Right ventricle myocardium inferior (tissue), 1 donor: ENCODE measurements at places on chromosomes 6 and 20.

DNA sequence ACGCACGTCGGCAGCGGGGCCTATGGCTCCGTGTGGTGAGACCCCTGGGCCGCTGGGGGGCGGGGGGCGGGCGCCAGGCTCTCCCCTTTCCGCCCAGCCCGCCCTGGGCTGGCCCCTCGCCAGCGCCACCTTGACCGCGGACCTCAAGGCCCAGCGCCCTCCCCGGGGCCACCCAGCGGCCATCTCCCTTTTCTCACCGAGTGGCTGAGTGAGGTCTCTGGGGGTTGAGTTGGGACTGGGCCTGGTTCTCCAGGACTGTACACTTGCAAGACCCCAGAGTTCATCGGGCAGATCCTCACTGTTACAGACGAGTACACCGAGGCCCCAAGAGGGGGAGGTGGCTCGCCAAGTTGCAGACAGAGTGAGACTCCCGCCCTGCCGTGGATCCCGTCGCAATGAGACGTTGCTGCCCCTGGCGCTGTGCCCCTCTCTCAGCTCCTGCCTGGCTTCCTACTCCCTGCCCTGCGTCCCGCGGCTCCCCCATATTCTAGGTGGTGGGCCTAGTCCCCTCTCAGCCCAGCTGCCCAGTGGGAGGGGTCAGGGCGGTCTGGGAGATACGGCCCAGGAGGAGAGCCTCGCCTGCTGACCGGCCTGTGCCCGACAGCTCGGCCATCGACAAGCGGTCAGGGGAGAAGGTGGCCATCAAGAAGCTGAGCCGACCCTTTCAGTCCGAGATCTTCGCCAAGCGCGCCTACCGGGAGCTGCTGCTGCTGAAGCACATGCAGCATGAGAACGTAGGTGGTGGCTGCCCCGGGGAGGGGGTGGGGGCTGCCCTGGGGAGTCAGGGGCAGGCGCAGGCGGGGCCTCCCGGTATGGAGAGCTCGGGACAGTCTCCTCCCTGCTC is 576 bp downstream of the MAPK13 start:
- DNase-seq, result no peak

- DNase-seq, result no peak
Measured at GRCh38 chr6:9745966-9746365, 668.9 kb downstream of the TFAP2A start.

GRCh38 chr6:106064756-106065155 is 21.4 kb upstream of the PRDM1 start:
- no peak for DNase-seq

DNA sequence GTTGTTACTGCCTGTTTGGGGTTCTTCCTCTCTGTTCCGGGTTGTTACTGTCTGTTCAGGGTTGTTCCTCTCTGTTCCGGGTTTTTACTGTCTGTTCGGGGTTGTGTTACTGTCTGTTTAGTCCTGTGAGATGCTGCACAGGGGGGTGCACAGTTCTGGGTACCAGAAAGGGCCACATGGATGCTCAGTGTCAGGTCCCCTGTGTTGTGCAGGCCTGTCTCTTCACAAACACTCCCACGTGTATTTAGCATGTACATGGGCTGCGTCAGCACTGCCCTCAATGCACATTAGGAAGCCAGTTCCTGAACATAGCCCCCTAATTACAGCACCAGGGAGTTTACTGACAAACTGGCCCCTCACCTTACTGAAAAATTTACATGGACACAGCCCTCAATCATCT is 118.5 kb downstream of the DLL1 start:
- DNase-seq, result no peak

DNA sequence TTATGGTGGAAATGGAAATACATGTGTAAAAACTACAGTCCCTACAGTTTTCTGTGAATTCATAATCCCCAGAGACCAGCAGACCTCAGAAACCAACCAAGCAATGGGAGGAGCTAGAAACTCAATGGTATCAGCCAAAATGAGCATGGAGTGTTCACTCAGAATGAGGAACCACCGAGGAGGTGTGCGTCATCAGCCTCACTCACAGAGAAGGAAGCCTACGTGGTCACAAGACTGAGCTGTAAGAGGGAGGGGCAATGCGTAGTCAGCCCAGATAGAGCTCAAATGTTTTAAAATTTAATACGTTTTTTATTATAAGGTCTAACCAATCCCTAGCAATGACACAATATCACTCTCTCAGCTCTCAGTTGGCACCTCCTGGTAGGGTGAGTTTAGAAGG is 17.4 kb downstream of the MYLK4 start:
- DNase-seq, result peak; percentile 89

GRCh38 chr6:11428895-11429294 is 108.7 kb upstream of the TMEM170B start:
- no peak for DNase-seq

DNA sequence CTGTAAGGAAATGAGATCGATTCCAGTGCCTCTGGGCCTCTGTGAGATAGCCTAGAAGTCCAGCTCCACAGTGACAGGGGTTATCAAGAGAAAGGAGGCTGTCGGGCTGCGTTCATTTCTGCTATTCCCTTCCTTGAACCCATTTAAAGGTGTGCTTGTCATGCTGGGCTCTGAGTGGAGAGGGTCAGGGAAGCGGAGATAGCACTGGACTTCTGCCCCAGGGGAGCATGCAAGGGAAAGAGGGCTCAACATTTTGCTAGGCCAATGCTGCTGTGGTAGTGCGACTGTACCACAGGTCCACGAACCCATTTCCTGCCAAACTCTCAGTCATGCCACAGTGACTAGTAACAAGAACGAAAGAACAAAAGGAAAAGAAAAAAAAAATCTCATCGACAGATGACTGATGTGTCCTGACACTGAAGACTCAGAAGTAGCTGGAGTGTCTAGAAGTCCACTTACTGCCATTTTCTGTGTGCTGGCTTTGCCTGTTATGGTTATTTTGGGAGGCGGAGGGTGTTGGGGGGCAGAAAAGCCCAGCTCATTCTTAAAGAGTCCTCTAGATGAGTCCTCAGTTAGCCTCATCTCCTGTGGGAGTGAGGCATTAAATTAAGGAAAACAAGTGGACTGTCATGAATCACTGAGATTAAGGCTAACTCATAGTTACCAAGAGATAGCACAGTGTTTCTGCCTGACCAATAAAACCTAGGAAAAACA is 8.1 kb downstream of the NEDD9 start:
- DNase-seq, result no peak

DNA sequence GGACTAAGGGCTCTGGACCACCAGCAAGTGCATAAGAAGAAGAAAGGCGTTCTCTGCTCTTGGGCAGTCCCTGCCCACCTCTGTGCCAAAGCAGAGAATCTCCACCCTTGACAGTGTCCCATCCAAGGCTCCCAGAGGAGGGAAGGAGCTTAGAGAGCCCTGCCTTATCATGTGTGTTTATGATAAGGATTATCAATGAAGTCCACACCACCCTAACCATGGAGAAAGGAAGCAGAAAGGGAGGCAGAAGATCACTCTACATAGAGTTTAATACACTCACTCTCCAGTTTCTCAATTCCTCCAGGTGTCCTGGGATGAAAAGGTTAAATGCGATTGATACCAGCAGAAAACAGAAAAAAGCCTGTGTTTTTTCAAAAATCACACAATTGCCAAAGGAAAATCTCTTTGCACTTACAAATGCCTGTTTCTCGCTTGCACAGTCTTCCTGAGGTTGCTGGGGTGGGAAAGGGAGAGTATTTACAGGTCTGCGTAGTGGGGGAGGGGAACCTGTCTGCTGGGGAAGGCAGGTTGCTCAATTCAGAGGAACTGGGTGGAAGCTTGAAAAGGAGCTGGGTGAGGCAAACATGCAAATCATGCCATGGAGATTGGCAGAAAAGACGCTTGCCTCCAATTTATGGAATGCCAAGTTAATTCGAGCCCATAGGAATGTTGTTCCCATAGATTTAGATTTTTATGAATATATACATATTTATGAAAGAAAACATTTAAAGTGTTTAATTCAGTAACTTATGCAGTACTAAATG is 104.0 kb downstream of the EYA2 start:
- DNase-seq, result no peak

- DNase-seq, result no peak
Measured at GRCh38 chr20:42734660-42735368, 454.9 kb downstream of the PTPRT start.

- DNase-seq, result no peak
Measured at GRCh38 chr6:90233994-90234393, 62.6 kb downstream of the BACH2 start.

GRCh38 chr6:36117658-36118549 is 12.4 kb upstream of the MAPK13 start:
- no peak for DNase-seq

DNA sequence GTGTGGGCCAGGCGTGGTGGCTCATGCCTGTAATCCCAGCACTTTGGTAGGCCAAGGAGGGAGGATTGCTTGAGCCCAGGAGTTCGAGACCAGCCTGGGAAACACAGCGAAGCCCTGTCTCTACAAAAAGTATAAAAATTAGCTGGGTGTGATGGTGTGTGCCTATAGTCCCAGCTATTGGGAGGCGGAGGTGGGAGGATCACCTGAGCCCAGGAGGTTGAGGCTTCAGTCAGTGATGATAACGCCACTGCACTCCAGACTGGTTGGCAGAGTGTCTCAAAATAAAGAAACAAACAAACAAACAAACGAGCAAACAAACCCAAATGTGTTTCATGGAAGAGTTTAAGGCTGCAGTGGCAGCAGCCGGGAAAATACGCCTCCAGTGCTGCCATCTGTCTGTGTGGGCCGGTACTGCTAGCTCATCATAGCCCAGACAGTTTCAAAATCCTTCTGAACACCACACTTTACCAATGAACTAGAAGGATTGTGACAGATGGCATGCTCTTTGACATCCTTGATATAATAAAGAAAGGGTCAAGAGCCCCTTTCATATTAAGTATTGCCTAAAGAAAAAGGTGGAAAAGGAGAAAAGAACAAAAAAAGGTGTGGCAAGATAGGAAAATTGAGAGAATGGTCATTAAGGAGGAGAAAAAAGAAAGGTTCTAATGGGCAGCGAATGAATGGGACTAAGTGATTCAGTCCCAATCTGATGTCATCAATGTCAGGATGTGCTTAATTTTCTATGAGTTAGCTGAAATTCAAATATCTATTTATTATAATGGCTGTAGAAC is 298.6 kb downstream of the SYNE1 start:
- peak; percentile 68 for DNase-seq

DNA sequence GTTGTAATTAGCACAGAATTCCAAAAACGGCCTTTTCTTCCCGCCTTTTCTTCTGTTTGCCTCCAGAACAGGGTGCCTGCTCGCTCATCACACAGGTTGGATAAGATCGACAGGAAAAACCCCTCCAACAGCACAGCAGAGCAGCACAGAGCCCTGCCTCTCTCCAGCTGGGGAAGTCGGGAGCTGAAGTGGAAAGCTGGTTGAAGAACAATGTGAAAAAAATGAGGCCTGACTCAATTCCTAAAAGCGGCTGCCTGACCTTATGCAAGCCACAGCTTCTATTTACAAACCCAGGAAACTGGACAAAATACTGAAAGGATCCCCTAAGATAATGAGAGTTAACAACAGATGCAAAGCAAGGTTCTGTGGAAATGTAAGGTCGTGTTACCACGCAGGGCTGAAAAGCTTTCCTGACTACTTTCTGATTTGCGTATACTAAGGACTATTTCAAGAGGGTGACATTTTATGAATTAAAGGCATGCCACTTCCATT is 116.9 kb downstream of the TTLL2 start:
- DNase-seq, result no peak

GRCh38 chr20:56808117-56808725 is 179.1 kb downstream of the TFAP2C start:
- no peak for DNase-seq

DNA sequence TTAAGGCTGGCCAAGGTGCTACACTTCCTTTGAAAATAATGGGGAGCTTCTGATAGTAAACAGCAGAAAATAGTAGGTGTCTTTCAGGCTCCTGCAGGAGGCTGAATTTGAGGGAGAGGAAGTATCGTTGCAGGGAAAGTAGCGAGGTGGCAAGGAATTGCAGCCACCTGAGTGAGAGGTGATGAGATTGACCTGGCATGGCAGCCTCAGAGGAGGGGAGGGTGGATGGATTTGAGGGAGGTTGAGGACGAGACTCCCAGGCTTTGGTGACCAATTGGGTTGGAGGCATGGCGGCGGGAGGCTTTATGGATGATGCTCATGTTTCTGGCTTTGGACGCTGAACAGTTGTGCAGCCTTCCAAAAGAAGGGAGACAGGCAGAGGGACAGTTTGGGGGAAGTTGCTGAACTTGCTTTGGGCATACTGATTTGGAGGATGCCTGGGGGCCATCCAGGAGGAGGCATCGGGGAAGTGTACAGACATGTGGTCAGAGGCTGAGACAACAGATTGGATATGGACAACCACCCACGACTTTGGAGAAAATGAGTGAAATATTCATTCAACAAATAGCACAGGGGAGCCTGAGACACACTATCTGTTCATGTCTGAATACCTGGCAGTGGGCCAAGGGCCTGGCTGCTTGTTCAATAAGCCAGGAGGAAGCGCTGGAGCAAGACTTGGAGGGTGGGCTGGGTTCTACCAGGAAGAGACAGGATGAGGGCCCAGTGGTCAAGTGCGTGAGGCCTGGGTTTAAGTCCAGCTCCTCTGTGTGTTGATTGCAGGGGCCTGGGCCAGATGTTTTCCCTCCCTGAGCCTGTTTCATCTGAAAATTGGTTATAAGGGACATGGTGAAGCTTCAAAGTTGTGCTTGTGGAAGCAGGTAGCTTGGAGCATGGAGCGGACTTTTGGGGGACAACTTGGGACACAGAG is 113.2 kb downstream of the CEBPB start:
- DNase-seq, result peak; percentile 93

DNA sequence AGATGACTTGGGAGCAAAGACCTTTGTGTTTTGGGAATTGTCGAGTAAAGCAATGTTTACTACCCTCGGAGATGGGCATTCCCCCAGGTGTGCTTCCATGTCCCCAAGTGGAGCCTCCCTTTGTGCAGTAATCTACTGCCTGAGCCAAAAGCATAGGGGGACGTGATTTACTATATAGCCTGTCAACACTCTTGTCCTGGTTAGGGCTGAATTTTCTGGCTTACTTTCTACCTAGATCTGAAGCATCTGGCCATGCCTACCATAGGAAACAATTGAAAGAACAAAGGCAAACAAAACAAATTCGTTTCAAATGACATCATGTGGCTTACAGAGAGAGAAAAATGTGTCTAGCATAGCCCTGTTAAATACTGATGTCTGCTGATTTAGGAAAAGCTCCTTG is 350.6 kb downstream of the SAMD5 start:
- DNase-seq, result no peak
